EH (cell line): ENCODE measurements at places on chromosomes 4 and X.
A peak's percentile ranks its signal among the peaks of the same experiment; 100 is the strongest.

DNA sequence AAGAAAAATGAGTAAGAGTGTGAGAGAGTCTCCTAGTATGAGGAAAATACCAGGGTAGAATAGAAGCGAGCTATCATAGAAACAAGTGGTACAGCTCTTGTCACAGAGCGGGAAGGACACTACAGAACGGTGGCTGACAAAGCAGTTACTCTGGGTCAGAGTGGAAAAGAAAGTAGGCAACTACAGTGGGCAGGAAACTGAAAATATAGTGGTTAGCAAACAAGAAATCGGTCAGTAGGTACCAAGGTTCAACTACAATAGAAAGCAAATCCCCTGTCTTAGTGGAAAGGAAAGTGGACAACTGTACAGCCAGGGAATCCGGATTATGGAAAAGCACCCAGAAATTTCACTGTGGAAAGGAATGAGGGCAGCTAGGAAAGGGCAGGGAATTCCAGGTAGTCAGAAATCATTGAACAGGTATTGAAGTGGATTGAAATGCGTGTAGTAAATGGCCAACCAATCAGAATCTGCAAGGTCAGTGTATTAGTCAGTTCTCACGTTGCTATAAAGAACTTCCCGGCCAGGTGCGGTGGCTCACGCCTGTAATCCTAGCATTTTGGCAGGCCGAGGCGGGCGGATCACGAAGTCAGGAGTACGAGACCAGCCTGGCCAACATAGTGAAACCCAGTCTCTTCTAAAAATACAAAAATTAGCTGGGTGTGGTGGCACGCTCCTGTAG lies 219.6 kb upstream of the DIAPH2 start:
- no peak for DNase-seq

- no peak for DNase-seq
Observed at GRCh38 chrX:50072110-50072509, 128.7 kb downstream of the AKAP4 start.

GRCh38 chr4:85555206-85555605 lies 80.3 kb downstream of the ARHGAP24 start:
- no peak for DNase-seq

- no peak for DNase-seq
Observed at GRCh38 chr4:37438564-37439279, 194.2 kb downstream of the NWD2 start.

DNA sequence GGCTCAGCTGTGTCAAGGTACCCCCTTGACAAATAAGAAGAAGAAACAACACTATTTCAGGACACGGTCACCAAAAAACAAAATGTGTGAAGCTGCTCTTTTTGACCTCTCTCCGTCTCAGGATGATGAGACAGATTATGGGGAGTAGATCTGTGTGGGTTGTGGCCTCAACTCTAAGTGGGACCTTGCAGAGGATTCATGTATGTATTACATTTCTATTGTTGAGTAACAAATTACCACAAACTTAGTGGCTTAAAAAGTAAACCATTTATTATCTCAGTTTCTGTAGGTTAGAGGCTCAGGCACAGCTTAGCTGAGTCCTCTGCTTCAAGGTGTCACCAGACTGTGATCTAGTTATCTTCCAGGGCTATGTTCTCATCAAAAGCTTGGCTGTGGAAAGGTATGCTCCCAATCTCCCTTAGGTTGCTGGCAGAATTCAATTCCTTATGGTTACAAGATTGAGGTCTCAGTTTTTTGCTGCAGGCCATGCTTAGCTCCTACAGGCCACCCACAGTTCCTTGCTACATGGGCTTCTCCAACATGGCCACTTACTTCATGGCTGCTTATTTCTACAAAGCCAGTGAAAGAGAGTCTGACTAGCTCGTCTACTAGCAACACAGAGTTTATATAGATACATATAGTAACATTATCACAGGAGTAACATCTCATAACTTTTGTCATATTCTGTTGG lies 28.1 kb downstream of the DGKK start:
- DNase-seq, result no peak

DNA sequence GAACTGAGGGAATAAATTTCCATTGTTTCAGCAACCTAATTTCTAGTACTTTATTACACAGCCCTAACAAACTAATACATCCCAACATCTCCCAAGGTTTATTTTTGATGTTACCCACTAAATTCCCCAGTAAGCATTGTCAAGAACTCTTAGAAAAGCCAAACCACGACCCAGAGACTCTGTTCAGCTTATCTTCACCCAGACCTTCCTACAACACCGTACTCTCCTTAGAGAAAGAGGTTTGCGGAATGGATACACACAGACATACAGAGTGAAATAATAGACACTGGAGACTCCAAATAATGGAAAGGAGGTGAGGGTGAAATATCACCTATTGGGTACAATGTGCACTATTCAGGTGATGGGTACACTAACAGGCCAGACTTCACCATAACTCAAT lies 75.6 kb downstream of the LRBA start:
- DNase-seq, result no peak

- no peak for DNase-seq
Observed at GRCh38 chrX:78603908-78604307, 55.2 kb downstream of the RTL3 start.

DNA sequence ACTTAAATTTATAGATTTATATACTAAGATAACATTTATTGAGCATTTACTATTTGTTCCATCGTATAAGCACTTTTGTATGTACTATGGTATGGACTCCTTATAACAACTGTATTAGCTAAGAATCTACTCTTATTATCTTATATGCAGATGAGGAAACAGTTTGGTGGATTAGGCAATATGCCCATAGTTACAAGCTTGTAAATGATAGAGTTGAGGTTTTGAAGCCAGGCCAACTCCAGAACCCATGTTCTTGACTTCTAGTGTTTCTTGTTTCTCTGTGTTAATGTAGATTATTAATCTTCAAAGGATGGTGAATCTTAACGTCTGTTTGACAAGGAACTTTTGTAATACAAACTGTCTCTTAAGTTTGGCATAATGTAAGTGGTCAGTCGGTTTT lies 71.3 kb downstream of the STIM2 start:
- DNase-seq, result no peak

DNA sequence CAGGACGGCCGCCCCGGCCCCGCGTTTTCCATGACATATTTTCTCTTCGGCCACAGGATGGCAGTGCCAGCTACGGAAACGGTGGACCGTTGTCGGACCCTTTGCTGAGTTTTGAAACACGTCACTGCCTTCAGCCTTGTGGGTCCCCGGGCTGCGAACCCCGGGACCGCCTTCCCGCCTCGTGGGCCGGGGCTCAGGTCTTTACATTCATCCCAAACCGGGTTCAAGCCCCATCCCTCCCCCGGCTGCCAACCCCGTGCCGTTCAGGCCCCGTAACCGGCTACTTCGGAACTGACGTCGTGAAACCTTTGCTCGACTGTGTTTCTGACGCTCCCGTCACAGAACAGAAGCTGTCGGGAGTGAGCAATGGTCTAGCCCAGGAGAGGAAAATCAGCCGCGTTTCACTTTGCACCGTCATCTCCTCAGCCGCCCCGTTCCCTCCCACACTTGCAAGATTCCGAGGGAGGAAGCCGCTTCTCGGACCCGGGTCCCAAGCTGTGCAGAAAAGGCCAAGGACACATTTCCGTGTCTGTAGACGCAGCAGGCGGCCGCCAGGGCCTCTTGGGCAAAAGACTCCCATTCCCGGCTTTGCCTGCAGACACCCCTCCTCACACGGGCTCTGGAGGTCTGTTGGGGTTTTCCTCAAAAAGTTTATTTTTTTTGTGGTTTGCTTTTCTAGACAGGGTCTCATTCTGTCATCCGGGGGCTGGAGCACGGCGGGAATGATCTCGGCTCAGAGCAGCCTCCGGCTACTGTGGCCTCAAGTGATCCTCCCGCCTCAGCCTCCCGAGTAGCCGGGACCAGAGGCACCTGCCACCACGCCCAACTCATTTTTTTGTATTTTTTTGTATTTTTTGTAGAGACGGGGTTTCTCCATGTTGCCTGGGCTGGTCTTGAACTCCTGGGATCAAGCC lies 41.4 kb upstream of the PPP2R3B start:
- peak; percentile 78 for DNase-seq

DNA sequence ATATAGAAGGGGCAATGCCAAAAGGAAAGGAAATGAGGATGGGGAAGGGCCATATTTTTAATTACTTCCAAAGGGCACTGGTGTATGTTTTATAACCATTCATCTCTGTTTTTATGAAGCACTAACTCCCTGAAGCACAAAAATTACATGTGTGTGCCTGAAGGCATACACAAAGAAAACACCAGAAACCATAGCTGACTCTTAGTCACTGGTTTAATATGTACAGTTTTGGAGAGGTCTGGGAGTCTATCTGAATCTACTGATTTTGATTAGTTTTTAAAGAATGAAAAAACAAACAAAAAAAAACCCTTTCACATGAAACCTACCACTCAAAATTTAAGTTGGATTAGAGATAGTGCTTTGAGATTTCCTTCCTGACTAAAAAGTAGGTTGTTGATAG lies 438.7 kb downstream of the RPA4 start:
- DNase-seq, result peak; percentile 64

DNA sequence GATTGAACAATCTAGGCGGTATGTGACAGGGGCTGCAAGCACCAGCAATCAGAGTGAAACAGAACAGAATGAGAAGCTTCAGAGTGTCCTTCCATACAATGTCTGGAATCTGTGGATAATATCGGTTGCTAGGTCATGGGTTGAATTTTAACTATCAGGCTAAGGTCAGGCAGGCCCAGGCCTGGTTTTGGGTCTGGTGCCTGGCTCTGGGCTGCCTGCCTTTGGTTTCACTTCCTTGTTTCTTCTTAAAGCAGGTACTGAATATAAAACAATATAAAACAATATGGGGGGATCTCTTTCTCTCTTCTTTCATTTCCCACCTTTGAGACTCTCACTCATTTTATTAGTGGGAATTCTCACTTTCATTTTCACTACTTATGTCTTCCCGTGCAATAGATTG lies 962.0 kb downstream of the CCSER1 start:
- no peak for DNase-seq
